ENCODE measurements at places on chromosomes 3 and 15.

GRCh38 chr3:142808103-142808917 lies 80.6 kb downstream of the PCOLCE2 start:
- no peak for DNase-seq

- DNase-seq = peak; percentile 10
Observed at GRCh38 chr3:103440539-103441203, 1005.9 kb downstream of the ZPLD1 start.

GRCh38 chr3:64496786-64497490 lies 190.9 kb downstream of the ADAMTS9 start:
- DNase-seq = no peak

- no peak for DNase-seq
Observed at GRCh38 chr3:140093742-140094141, 158.8 kb downstream of the CLSTN2 start.

GRCh38 chr3:67109651-67110204 lies 111.6 kb downstream of the KBTBD8 start:
- DNase-seq = peak; percentile 43

GRCh38 chr3:13647298-13648059 lies 98.6 kb downstream of the FBLN2 start:
- no peak for DNase-seq

DNA sequence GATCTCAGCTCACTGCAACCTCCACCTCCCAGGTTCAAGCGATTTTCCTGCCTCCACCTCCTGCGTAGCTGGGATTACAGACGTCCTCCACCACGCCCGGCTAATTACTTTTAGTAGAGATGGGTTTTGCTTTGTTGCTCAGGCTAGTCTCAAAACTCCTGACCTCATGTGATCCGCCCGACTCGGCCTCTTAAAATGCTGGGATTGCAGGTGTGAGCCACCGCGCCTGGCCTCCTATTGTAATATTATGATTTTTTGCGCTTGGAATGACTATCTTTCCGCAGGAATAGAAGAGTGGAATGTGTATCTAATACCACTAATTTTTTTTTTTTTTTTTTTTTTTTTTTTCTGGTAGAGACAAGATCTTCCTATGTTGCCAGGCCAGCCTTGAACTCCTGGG lies 1.8 kb downstream of the ARL8B start:
- no peak for DNase-seq

GRCh38 chr15:57866149-57866736 lies 159.7 kb downstream of the POLR2M start:
- DNase-seq = peak; percentile 67

GRCh38 chr15:93138681-93139250 lies 49.8 kb upstream of the RGMA start:
- DNase-seq = no peak

DNA sequence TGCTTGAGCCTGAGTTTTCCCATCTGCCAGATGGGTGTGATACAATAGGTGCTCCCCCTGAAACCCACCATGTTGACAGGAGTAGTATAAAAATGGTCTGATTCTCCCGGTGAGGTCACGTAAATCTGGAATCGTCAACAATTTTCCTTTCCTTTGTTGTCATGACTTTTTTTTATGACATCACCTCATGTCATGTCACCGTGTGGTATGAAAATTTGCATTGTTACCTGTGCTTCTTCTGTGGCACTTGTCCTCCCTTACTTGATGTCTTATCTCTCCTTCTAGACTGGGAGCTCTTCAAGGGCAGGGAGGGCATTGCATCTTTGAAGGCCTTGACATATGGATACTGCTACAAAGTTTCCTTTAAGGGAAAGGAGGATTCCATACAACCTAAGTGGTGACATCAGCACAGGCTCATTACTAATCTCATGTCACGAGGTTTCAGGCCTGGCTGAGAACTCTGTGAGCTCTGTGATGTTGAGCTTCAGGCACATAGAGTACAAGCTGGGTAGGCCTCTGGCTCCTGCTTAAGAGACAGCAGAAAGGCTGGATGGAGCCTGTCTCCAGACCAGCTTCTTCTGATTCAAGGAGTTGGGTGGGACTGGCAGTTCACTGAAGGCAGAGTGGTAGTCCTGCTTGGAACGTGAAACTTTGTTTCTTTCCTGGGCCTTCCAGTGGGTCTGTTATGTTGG lies 66.3 kb downstream of the LPP start:
- DNase-seq = no peak

GRCh38 chr3:60336061-60336460 lies 915.2 kb downstream of the FHIT start:
- no peak for DNase-seq

DNA sequence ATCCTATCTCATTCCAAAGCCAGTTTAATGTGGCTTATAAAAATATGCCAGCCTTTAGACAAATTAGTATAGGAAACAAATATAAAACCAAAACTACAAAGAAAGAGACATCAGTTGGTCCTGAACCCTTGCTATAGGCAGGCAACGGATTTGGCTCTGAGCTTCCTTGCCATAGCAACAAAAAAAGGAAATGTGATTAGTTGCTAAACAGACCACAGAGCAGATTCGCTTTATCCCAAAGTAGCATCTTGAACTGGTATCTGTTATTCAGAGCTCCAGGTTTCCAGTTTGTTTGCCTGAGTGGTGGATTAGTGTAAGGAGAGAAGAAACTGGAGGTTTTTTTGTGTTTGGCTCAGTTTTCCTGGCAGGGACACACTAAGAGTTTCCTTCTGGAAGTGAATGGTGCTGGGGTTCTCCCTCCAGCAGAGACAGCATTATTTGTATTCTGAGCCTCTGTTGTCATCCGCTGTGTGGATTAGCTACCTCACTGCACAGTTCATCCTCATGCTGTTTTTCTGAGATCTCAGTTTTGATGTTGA lies 44.1 kb downstream of the CHST2 start:
- DNase-seq = no peak

All from iPS-NIHi11 (cell line).